ENCODE measurements at places on chromosomes 12 and 14. TPM values are rescaled to one million over a fixed set of nuclear protein-coding genes. Genes with fewer than 3 reads are reported as not detected.

Gene RD3L
- not detected for total RNA-seq

Gene NXPH4
- total RNA-seq, result 1.8 TPM

Gene HOXC12
- total RNA-seq, result not detected

Gene SPIC
- not detected for total RNA-seq

Gene EIF2S3B
- total RNA-seq, result 2.8 TPM

Gene PGF
- 2.4 TPM for total RNA-seq

Gene TRHDE
- 6.3 TPM for total RNA-seq

Gene SYNE2
- 13.5 TPM for total RNA-seq

Gene SYCP3
- under 0.01 TPM for total RNA-seq

Gene OR11G2
- not detected for total RNA-seq
